IPS DF 6.9 (cell line): ENCODE measurements at places on chromosomes 13 and 19.

- no peak for DNase-seq
Observed at GRCh38 chr13:78650717-78651083, 8.3 kb downstream of the OBI1 start.

DNA sequence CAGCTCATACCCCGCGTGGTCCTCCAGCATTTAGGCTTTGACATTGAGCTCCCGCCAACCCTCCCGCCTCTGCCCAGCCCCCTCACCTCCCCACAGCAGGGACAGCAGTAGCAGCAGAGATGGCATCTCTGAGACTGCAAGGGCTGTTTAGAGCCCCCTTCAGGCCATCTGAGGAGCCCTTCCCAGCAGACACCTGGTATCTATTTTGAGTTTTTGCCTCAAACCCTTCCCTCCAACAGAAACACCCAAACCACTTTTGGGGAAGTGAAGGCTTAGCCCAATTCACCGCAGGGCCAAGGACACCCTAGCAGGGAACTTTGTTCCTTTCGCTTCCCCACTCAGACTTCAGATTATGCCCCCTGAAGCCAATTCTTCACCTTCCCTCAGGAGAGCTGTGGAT, 6.3 kb upstream of the ZNF175 start:
- no peak for DNase-seq

GRCh38 chr13:75294110-75294509, 187.9 kb downstream of the TBC1D4 start:
- no peak for DNase-seq

DNA sequence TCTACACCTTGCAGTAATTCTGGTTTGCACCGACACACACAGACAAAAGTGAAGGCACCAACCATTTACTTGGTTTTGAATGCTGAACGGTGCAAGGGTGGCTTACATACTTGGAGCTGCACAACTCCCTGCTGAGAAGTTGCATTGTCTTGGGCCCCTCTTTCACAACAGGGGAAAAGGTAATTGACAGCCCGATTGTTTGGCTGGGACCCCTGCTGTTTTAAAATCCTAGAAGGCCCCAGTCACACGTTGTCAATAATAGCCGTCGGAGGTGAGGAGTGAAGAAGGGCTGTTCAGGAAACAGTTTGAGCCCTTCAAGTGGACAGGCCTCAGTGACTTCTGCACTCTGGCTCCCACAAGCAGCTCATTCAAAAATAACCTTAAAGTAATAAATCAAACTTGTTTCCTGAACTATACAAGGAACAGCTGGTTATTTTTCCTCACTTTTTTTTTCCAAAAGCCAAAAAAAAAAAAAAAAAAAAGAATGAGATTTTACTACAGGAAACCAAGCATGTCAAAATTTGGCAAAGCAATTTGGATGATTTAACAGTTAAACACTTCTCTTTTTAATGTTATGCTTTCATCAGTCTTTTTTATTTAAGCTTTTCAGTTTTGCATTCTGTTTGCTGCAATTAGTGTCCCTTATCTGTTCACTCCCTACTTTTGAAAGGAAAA, 19.0 kb upstream of the SPRY2 start:
- DNase-seq = no peak

DNA sequence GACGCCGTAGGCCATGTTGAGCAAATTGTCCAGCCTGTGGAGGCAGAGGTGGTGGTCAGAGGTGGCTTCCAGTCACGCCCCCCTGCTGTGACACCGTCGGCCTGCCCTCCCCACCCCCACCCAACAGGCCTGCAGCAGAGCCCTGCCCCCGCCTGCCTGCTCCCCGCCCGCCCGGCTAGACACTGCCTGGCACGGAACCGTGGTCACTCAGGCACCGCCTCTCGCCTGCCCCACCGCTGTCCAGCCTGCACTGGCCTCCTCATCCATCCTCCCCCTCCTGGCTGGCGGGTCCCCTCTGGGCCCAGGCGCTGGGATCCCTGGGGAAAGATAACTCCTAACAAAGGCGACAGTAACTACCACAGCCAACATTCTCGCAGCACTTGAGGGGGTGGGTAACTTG, 21.7 kb downstream of the PRKCSH start:
- DNase-seq = no peak

- no peak for DNase-seq
Observed at GRCh38 chr13:38819053-38819452, 132.2 kb downstream of the FREM2 start.
